ENCODE measurements at places on chromosomes 7 and 10.

DNA sequence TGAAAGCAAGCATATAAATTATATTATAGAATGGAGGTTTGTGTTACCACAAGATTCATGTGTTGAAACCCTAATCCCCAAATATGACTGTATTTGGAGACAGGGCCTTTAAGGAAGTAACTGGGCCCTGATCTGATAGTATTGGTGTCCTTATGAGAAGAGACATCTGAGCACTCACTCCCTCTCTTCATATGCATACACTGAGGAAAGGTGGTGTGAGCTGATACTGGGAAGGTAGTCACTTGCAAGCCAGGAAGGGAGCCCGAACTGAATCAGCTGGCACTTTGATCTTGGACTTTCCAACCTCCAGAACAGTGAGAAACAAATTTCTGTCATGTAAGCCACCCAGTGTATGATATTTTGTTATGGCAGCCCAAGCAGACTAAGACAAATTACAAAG, 66.9 kb upstream of the RHOBTB1 start:
- DNase-seq: no peak

DNA sequence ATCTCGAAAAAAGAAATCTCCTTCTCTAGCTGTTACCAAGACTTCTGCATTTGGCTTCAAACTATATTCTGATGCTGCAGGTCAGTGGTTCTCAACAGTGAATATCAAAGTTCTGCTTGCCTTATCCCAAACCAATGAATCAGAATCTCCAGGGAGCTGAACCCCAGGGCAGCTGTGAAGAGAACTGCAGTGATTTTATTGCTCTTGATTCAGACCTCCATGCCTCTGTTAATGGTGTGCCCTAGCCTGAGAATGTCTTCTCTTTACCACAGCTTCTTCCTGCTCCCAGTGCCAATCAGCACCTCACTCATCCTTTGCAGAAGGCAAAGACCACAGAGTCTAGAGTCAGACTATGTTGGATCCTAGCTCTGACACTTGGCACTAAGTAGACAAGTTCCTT, 46.2 kb upstream of the MRLN start:
- no peak for DNase-seq

DNA sequence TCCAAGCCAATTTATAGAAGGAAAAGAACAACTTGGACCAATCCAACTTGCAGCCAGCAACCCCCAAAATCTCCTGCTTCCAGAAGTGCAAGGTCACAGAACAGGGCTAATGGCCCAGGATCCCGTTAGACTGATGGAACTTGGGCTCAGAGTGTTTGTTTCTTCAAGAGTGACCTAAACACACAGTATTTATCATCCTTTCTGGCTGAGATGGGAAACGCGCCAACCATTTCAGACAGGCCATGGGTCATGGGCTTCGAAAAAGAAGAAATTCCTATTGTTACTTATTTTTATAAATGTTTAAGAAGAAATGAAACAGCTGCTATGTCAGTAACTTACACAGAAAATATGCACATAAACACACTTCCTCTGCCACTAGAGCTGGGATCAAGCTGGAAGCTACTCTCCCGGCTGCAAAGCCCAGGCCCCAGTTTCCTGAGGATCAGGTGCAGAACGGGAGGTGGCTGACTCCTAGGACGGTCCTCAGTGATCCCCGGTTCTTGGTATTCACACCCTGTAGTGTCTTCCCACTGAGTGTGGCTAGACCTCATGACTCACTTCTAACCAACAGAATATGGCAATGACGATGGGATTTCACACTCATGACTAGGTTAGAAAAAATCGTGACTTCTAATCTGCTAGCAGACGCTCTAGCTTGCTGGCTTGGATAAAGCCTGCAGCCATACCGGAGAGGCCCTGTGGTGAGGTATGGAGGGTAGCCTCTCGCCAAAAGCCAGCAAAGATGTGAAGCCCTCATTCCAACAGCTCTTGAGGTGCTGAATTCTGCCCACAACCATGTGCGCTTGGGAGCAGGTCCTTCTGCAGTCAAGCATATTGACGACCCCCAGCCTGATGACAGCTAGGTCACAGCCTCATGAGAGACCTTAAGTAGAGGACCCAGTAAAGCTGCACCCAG, 60.2 kb downstream of the CHST15 start:
- peak; percentile 81 for DNase-seq

DNA sequence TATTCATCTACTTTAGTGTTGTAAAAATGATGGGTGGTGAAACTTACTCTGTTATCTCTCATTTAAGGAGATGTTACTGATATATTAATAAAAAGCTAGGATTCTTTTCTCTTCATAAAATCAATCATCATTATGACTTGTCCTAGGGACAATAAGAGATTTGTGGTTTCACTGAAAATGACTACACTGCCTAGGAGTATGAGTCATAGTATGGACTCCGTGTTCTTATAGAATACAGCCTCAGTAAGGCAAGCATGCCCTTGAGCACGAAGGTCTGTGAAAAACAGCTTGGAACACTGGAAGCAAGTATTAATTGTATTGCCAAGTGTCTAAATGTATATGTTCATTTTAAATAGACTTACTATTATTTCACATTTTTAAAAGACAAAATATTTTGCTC, 749.2 kb upstream of the PCDH15 start:
- no peak for DNase-seq

DNA sequence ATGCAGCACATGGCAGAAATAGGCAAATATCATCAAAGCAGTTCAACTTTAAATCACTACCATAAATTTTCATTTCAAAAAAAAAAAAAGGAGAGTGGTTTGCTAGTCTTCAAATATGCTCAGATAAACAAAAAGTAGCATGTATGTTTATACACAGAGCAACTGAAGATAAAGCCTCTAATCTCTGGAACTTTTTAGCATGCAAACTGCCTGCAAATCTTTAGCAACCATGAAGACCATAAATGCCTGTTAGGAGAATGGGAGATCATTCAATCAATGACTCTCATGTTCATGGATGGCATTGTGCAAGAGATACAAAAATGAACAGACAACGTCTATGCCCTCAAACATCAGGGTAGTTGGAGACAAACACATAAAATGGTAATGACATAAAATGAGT, 57.3 kb downstream of the ORC5 start:
- no peak for DNase-seq

- DNase-seq: no peak
Observed at GRCh38 chr7:130401578-130401977, 21.3 kb downstream of the CPA1 start.

DNA sequence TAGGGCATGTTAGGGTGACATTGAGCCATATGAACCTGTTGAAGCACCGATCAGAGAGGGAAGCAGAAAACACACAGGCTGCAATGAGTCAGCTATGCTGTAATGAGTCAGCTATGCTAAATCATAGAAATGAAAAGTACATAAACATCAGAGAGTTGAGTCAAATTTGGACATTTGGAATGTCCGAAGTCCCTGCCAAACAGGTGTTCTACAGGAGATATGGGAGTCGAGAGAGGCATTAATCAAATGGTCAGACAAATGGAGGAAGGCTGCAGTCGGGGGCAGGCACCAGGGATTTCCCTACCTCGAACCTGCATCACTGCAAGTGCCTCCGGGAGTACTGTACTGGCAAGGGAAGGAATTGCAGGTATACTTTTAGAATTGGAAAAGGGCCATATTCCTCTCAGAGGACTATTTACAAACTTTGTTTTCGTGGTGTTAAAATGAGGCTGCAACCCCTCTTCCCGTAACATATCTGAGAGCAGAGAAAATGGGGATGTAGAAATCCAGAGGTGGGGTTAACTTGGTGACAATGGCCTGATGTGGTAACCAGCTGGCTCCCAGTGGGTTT, 8.8 kb upstream of the ZC3HAV1 start:
- DNase-seq: no peak

- DNase-seq: no peak
Observed at GRCh38 chr7:98202367-98203195, 8.7 kb upstream of the BHLHA15 start.

DNA sequence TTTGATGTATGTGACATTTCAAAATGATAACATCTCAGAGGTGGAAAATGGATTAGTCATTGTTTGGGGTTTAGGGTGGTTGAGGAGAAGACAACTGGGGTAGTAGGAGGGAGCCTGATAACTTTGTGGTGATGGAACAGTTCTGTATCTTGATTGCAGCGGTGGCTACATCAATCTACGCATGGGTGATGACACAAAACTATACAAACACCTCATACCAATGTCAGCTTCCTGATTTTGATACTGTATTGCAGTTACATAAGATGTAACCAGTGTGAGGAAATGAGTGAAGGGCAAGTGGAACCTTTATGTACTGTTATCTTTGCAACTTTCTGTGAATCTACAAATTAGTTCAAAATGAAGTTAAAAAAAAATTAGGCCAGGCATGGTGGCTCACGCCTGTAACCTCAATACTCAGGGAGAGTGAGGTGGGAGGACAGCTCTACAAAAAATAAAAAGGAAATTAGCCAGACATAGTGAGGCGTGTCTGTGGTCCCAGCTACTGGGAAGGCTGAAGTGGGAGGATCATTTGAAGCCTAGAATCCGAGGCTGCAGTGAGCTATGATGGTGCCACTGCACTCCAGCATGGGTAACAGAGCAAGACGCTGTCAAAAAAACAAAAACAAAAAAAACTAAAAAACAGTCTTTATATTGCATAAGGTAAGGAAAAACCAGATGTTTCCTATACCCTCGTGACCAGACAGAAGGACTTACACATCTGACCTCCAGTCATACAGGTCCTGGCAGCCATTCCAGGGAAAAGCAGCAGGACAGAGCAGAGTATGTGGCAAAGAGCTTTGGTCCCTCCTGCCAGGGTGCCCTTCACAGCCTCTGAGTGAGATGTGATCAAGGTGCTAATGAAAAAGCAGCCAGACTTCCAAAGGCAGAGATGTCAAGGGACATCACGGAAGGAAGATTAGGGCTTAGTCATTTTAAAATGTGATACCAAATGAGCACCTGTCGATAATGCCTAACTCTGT, 50.8 kb downstream of the CYTH3 start:
- DNase-seq: no peak

- DNase-seq: peak; percentile 32
Observed at GRCh38 chr10:59181668-59182067, 5.2 kb downstream of the PHYHIPL start.

- DNase-seq: peak; percentile 61
Observed at GRCh38 chr7:2517026-2517425, 2.5 kb upstream of the LFNG start.

- DNase-seq: no peak
Observed at GRCh38 chr10:80144696-80145131, 12.2 kb downstream of the PLAC9 start.

- DNase-seq: no peak
Observed at GRCh38 chr10:62019013-62019684, 117.7 kb downstream of the ARID5B start.

- peak; percentile 94 for DNase-seq
Observed at GRCh38 chr7:19708397-19709248, at the start of gene POLR1F. POLR1F (minus strand) TSS chr7:19709037; CDS start chr7:19709016, 21 bp downstream.

DNA sequence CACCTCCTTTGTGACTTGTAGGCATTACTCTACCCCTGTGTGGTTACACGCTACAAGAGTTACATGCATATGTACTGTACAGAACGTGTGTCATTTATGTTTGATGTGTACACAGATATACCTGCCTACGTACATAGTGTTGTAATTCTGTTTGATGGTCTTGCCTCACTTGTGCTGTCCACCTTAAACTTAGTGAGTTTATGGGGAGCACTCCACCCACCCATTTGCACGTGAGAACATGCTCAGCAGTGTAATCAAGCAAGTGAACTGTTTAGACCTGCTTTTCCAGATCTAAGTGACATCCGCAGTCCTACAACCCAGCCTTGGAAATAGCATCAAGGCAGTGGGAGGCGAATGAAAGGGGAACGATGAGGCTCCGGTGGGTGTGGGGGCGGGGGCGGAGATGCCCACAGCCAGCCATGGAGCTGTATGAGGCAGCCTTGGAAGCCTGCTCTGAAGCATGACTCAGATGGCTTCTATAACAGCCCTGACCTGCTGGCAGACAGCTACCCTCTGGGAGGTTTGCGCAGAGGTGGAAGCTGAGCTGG, 52.1 kb downstream of the SUFU start:
- no peak for DNase-seq

DNA sequence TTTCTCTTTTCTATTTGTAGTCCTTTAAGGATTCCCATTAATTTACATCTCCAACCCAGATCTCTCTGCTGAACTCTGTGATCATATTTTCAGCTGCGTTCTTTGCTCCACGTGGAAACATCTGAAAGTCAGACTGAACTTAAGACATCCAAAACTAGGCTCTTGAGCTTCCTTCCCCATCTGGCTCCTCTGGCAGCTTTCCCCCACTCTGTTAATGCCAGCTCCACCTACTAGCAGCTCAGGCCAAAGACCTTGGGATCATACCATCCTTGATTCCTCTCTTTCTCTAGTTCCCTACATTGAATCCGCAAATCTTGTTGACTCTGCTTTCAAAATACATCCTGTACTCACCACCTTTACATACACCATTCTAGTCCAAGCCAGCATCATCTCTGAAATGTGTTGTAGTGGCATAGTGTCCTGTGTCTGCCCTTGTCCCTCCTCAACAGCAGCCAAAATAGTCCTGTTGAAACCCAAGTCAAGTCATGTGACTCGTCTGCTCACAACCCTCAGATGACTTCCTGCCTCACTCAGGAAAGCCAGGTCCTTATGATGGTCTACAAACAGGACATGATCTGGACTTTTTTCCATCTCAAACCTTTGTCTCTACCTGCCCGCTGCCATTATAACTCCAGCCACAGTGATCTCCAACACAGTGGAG, 7.0 kb downstream of the REEP3 start:
- no peak for DNase-seq

GRCh38 chr7:90155206-90155605, 937 bp downstream of the STEAP1 start:
- DNase-seq: no peak

GRCh38 chr10:23173214-23174073, 18.7 kb upstream of the PTF1A start:
- no peak for DNase-seq

GRCh38 chr7:40008223-40008815, 58.3 kb downstream of the CDK13 start:
- no peak for DNase-seq

- DNase-seq: no peak
Observed at GRCh38 chr7:1224086-1224716, 8.5 kb upstream of the UNCX start.

DNA sequence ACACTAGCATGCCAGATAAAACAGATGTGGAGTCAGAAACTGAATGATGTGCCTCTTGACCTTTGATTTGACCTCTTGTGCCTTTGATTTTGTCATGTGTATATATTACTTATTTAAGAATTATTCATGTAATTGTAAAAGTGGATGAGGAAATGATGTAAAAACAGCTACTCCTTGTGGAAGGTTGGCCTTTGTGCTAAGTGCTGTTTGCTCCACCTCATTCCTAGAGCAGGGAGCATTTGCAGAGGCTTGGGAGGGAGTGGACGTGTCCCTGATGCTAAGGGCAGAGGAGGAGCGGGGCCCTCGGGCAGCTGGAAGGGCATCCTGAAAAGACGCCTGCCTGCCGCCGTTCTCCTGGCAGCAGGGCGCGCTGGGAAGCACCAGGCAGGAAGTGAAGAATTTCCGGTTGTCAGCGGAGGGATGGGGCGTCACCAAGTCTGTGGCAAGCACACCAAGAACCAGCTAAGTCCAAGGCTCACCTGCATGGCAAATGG, 197.6 kb upstream of the ZNF32 start:
- DNase-seq: no peak

GRCh38 chr7:137577184-137577583, 233.7 kb upstream of the PTN start:
- no peak for DNase-seq
